ENCODE measurements at places on chromosomes 5 and 9.

- DNase-seq = no peak
These were observed 21.3 kb upstream of the NCS1 start for GRCh38 chr9:130150779-130151382.

- DNase-seq = no peak
These were observed 140.1 kb upstream of the ABCA1 start for GRCh38 chr9:105067895-105068580.

DNA sequence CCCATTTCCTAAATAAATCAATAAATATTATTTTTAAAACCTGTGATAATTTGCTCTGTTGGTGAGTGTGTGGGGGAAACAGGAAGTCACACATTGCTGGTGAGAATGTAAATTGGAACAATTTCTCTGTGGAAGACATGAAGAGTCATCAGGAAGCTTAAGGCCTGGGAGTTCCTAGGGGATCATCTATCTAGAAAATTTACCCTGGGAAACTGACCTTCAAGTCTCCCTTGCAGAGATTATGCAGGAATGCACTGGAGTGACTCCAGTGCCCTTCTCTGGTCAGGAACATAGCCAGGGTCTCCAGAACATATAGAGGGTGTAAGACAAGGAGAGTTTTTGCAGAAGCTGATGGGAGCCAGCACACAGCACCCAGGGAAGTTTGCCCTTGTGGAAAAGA, 13.0 kb upstream of the GCNT1 start:
- no peak for DNase-seq

- no peak for DNase-seq
These were observed 50.5 kb downstream of the EHMT1 start for GRCh38 chr9:137669261-137669672.

- DNase-seq = no peak
These were observed 12.7 kb upstream of the TGFBI start for GRCh38 chr5:136015966-136016650.

GRCh38 chr5:172129256-172129910, 58.6 kb downstream of the STK10 start:
- DNase-seq = no peak

- DNase-seq = peak; percentile 78
These were observed 8.6 kb downstream of the ECSCR start for GRCh38 chr5:139453683-139454567.

- DNase-seq = no peak
These were observed 58.0 kb downstream of the ANKRD33B start for GRCh38 chr5:10621832-10622231.

DNA sequence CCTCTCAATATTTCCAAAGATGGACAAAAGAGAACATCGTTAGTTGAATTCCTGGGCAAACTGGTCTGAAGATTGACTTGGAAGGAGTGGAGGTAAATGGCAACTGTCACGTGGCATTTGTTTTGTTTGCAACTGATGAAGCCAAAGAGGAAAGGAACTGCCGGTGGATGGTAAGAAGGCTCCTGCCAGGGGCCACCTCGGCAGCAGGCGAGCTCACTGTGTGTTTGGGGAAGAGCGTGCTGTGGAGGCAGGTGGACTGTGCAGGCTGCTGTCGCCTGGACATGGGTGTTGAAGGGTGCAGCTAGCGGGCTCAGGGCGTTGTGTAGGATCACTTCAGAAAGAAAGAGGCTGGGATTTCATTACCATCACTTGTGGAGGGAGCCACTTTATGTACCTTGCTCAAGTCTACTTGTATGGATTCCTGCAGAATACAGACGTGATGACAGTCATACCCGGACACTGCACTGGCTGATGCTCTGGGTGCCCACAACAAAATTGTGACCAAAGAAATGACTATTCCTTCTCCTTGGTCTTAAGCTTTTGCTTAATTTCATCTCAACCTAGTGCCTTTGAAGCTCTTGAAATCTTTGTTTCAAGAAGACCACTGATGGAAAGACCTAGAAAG, 72.7 kb downstream of the MAP1B start:
- DNase-seq = no peak

DNA sequence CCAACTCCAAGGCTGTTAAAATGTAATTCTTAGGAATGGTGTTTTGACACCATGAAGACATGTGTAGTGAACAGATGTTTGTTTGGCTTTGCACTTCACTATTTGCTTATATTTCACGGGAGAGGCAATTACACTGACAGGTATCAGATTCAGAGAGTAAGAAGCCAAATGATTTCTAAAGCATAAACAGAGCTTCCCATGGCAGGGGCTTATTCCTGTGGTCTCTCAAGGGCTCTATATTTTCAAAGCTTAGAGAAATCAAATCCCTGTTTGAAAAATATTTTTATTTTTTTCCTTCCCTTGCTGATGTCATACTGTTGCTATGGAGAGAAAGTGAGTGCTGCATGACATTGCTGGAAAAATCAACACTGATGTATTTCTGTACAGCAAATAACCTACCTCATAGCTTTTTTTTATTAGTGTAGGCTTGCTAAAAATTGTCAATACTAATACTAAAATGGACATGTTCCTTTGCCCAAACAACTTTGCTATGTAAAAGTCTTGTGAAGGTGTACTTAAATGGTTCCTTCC, 161.4 kb downstream of the GIN1 start:
- no peak for DNase-seq

DNA sequence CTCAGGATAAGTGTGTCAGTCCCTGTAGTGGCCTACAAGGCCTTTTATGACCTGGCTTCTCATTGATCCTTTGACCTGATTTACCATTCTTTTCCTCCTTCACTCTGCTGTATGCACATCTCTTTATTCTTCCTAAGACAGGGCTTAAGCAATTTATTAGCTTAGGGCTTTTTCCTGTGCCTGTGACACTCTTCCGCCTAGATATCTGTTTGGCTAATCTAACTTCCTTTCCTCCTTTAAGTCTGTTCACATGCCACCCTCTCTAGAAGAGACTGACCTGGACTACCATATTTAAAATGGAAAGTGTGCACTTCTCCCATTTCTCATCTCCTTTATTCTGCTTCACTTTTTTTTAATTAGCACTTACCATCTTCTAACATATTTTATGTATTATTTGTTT, 29.1 kb downstream of the FOCAD start:
- no peak for DNase-seq

GRCh38 chr5:37198061-37198460, 51.1 kb downstream of the CPLANE1 start:
- DNase-seq = peak; percentile 67

GRCh38 chr9:93713716-93714115, 137.3 kb downstream of the PHF2 start:
- peak; percentile 46 for DNase-seq

DNA sequence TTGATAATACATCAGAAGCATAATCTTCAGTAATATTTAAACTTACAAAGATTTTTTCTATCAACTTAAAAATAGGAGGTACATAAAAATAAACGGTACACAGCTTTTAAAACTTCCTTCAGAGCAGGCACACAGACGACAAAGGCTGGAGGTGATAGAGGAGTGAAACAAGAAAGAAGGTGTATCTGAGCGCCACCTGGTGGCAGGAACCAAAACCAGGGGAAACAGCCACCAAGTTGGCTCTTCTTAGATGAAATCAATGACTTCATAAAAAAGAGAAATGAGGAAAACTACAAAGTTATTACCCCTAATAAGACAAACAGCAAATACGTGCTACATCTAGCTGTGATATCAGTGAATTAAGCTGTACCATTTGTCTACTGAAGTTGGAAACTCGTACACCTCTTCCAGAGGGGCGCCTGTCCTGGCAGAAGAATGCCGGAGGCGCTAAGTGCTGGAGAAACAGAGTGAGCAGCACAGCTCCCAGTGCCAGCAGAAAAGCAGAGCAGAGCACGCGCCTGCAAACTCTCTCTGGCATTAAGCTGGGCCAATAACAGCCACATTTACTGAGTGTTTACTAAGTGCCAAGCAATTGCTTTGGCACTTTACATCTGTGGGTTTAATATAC, 85.9 kb downstream of the SETX start:
- peak; percentile 90 for DNase-seq

DNA sequence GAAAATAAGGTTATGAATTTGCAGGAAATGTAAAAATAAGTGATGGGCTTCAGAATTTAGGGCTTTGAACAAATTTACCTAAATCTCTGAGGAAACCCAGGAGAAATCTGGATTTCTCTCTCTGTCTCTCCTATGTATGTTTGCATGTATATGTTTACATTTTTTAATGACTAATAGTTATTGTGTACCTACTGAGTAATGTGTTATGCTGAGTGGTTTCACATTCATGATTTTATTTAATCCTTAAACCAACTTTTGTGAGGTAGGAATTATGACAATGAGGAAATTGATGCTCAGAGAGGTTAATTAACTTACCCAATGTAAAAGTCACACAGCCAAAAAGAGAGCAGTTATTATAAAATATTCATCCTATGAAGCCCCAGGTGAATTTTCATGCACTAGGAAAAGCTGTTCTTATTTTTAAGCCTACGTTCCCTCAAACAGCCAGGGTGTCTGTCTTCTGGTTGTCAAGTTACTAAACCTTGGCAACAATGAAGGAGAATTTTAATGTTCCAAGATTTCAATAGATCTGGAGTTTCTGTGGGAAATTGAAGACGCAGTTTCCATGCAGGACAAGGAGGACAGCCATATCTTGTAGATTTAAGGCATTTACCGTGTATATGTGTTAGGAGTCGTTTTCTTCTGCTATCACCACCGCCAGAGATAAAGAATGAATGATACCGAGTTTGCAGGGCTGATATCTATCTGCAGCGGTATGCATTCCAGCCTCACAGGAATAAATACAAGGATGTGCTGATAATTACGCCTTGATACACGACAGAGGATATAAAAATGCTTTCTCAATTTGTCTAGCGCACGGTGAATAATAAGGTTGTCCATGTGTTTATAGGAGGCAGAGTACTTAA, 484.8 kb downstream of the ZSWIM6 start:
- no peak for DNase-seq

- DNase-seq = peak; percentile 91
These were observed 18.2 kb downstream of the S100Z start for GRCh38 chr5:76867827-76868693.

- peak; percentile 62 for DNase-seq
These were observed 1.9 kb downstream of the SNX18 start for GRCh38 chr5:54519509-54519876.

- no peak for DNase-seq
These were observed 6.8 kb upstream of the ANKRD33B start for GRCh38 chr5:10556893-10557746.

DNA sequence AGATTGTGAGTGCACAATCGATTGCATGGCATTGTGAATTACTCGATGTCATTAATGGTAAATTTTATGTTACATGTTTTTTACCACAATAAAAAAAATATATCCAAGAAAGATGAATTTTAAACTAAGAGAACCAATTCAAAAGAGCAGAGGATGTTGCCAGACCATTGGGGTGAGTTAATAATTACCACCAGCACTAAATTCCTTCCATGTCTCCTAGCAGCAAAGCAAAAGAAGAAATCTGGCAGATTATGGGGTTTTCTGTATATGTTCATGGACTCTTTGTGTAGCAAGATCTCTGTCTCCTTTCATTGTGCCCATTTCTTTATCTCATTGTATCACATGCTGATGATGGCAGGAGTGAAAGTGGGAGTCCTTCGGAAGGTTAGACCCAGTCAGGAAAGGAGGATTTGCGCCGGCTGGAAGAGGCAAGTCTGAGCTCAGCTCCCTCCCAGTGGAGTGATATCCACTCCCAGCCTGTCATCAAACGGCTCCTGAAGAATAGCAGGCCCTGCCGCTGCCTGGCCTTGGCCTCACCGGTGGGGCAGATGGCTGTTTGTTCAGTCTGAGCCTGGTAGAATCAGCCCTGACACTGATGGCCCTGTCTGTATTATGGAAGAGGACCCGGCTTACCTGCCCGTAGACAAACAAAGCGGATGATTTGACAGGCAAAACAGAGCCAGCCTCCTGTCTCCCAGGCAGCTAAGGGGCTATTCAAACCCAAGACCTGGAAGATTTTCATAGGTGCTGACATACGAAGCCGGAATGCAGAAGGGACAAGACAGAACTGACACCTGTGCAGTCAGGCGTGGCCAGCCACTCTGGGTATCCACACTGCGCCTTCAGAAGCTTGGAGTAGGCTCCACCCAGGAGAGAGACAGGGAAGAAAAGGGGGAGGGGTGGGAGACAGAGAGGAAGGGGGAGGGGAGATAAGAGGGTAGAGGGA, 21.9 kb upstream of the FOXE1 start:
- DNase-seq = peak; percentile 52

DNA sequence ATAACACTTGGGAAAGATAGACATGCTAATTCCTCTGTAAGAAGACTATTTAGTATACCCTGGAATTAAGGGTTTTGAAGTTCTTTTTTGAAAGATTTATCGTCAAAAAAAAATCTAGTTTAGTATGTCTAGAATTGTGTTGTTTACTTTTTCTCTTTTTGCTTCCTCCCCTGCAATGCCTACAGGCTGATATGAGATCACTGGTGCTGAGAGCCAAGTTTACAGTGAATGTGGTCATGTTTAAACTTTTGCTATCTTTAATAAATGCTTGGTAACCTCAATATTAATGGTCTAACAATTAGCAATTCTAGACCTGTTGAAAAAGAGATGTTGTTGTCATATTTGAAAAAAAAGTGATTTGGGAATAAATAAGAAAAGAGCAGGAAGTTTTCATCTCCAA, 86.1 kb downstream of the CWC27 start:
- DNase-seq = no peak

DNA sequence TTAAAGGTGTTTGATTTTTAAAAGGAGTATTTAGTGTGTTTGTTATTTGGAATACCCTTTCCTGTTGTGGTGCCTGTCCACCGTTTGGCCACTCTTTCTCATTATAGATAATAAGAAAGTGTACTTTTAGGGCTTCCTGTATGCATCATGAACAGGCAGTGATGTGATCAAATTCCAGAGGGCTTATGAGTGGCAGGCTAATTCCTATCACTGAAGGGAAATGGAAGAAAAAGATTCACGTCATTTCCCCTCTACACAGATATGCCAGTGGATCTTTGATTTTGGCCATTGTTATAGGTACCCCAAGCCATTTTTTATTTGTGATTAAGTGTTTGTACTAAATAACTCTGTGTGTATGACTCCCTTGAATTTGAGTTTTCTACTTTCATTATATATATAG, 37.1 kb downstream of the RPS6 start:
- DNase-seq = no peak

DNA sequence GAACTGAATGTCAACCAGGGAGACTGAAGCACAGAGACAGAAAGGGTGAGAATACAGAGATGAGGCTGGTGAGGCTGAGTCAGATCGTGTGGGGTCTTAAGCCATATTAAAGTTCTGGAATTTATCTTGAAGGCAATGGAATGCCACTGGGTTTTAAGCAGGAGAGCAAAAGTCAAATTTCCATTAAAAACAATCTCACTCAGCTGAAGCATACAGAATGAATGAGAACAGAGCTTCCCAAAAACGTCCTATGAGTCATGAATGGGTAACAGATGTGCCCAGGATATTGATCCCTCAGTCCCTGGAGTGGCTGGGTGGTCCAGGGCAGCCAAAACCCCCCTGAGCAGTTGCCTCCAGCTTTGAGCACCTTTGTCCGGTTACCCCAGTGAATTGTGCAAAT, 44.9 kb downstream of the PFDN1 start:
- DNase-seq = no peak

- DNase-seq = no peak
These were observed 19.0 kb upstream of the TCOF1 start for GRCh38 chr5:150338546-150338945.

- DNase-seq = peak; percentile 71
These were observed 91.7 kb downstream of the NTRK2 start for GRCh38 chr9:84761137-84761808.

GRCh38 chr5:72245546-72245945, 74.5 kb downstream of the MRPS27 start:
- no peak for DNase-seq
